ENCODE measurements at places on chromosomes 1 and 21.

DNA sequence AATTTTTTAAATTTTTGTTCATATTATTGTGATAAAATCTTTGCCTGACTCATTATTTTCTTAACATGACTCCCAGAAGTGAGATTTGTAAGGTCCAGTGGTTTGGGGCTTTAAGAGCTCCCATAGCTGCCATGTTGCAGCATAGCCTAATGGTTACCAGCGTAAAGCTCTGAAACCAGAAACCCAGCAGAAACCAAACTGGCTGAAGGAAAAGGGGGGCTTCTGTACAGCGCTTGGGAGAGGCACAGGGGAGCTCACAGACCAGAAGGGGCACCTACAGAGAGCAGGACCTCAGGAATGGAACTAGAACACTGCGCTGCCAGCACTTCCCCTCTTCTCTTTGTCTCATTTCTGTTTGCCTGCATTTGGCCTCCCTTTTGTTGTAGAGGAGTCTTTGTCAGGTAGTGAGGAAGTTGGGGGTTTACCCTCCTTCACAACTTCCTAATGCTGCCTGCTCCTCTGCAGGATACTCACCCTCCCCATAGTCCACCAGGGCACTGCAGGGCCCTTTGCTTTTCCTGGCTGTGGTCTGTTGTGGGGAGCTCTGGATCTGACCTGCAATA lies 2.6 kb upstream of the PYCR2 start:
- no peak for DNase-seq

GRCh38 chr21:17785403-17785788 lies 33.8 kb downstream of the C21orf91 start:
- no peak for DNase-seq

- no peak for DNase-seq
Measured at GRCh38 chr1:238401144-238401543, 510.4 kb upstream of the ZP4 start.

- no peak for DNase-seq
Measured at GRCh38 chr1:76187436-76187835, 112.9 kb downstream of the ST6GALNAC3 start.

- no peak for DNase-seq
Measured at GRCh38 chr1:200895443-200895789, 716 bp downstream of the INAVA start.

DNA sequence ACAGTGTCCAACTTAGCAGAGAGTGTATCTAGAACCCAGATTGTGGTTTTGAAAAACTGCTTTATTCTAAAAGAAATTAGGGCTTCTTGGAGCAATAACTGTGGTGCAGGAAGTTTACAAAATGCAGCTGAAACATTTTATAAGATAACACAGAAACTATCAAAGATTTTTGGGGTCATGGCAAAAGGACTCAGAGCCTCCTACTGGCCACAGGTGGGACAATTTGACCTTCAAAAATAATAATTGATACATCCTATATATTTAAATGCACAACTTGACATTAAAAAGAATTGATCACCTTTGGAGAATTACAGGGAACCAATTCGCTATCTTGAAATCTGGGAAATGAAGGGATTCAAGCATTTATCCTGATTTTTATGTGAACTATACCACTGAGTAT lies 235.2 kb downstream of the RPS6KC1 start:
- no peak for DNase-seq

GRCh38 chr1:24443241-24443656 lies 27.6 kb downstream of the NIPAL3 start:
- DNase-seq: no peak

DNA sequence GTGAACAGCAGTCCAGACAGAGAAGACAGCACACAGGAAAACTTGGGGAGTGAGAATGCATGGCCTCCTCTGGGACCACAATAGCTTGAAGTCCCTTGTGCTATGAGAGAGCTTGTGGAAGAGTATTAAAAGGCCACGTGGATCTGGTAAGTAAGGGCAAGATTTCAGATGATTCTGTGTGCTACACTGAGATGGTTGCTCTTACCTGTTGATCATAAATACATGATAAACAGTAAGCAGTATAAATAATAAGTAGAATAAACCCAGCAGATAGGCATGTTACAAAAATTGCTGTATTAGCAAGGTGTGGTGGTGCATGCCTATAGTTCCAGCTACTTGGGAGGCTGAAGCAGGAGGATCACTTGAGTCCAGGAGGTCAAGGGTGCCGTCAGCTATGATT lies 150.4 kb upstream of the ZC3H11B start:
- DNase-seq: no peak

DNA sequence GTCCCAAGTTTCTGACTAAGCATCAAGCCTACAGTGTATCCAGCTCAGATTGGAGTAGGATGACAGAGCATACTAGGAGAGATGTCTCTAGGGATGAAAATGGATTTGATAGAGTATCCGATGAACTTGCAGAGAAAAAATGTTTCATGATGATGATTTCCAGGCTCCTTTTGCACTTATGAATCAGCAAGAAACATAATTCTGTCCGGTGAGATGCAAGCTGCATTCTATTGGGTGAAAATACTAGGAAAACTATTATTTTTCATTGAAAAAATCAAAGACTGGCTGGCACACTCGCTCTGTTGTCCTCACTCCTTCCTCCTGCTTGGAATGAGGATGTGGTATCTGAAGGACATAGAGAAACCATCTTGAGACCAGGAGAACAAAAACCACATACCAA lies 35.4 kb upstream of the RAB3GAP2 start:
- DNase-seq: no peak

- no peak for DNase-seq
Measured at GRCh38 chr1:21639594-21640041, 29.5 kb downstream of the RAP1GAP start.

- no peak for DNase-seq
Measured at GRCh38 chr1:214638997-214639396, 36.0 kb downstream of the CENPF start.

- no peak for DNase-seq
Measured at GRCh38 chr1:116207126-116207735, 96.0 kb downstream of the MAB21L3 start.

DNA sequence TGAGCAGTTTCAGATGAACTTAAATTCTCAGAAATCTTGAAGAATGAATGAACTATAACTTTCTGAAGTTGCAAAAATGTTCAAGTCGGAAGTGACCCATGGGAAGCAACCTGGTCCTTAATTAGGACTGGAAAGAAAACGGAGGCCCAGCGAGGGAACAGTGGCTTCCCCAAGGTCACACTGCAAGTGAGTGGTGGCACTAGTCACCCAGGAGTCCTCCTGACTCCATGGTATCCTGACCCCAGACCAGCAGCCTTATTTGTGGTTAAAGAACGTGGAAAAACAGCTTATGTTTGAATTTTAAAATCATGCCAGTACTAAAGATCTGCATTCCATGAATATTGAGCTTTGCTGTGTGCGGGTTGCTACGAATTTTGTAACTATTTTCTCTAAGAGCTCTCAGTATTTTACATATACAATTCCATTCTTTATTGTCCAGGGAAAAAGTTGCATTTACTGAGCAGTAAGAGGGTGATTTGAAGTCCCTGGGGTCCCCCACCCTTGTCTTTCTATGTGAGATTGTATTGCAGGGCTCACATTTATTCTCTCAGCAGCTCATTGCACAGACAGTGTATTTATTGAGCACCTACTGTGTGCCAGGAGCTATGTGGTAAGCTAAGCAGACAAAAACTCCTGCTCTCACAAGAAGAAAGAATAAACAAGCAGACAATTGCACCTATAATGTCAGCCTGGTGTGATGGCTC lies 61.6 kb upstream of the ATP5PO start:
- DNase-seq: no peak

GRCh38 chr1:41663671-41664400 lies 179.4 kb upstream of the EDN2 start:
- DNase-seq: no peak

- DNase-seq: no peak
Measured at GRCh38 chr21:17979763-17980162, 160.6 kb upstream of the C21orf91 start.

DNA sequence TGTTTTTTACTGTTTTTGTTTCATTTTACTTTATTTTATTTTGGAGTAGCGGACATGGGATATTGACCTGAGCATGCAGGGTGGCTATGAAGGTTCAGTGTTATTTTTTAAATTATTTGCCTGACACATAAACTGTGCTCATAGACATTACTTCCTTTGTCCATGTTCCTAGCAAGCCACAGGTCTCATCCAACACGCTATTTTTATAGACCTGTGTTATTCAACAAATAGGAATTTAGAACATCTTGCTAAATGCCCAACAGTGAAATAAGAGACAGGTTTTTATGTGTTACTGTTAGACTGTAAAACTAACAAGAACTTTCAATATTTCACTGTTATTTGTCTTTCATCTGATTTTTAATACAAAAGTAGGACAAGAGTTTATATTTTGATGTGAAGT lies 756.4 kb downstream of the KCNT2 start:
- no peak for DNase-seq

GRCh38 chr1:229863651-229864545 lies 203.1 kb upstream of the GALNT2 start:
- no peak for DNase-seq

- no peak for DNase-seq
Measured at GRCh38 chr1:173353350-173353749, 123.8 kb upstream of the PRDX6 start.
